Kidney epithelial cell (primary cell): ENCODE measurements at places on chromosomes 4 and X.

GRCh38 chr4:16261313-16261878 is 35.1 kb upstream of the TAPT1 start:
- DNase-seq, result no peak

- no peak for DNase-seq
These were observed 123.2 kb upstream of the BANK1 start for GRCh38 chr4:101667348-101667747.

DNA sequence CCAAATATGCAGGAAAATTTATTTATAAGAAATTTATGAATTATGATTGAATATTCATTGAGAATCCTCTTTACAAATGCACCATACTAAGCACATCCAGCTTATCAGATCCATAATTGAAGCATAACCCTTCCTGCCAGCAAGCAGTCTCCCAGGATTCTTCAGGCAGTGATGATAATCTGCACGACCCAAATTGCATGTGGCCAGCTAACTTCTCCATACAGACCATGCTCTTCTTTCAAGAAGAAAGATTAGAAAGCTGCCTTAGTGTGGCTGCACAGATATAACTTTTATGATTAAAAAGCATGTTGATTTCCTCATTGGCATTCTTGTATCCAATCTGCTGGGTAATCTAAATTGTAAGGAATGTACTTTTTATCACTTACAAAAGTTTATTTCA is 3.3 kb upstream of the CBR4 start:
- DNase-seq, result no peak

GRCh38 chrX:115595049-115595448 is 34.1 kb downstream of the PLS3 start:
- DNase-seq, result no peak

DNA sequence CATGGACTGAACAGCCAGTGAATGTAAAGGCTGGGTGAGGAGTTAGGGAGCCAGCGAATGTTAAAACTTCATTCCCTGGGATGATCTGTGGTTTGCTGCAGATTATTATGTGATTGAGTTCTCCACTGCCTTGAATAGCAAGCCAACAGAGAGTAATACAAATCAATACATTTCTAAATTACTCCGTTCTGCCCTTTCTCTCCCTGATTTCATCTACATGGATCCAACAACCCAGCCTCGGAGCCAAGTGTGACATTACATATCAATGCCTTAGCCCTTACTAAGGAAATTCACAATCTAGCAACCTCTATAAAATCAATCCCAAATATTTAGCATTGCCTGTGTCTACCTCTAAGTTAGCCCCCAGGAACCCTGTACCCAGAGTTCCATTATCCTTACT is 11.0 kb downstream of the HSD17B13 start:
- no peak for DNase-seq

GRCh38 chrX:20011608-20012007 is 20.7 kb upstream of the BCLAF3 start:
- DNase-seq, result no peak
